Stimulated activated CD4-positive, alpha-beta T cell treated with anti-CD3 and anti-CD28 coated beads, Interleukin-1b, Interleukin-23, amount 100 ng/mL, for 1 hour (primary cell): ENCODE measurements at places on chromosomes 13 and 19.

GRCh38 chr13:111116856-111117255, 1.7 kb downstream of the ARHGEF7 start:
- DNase-seq = no peak

DNA sequence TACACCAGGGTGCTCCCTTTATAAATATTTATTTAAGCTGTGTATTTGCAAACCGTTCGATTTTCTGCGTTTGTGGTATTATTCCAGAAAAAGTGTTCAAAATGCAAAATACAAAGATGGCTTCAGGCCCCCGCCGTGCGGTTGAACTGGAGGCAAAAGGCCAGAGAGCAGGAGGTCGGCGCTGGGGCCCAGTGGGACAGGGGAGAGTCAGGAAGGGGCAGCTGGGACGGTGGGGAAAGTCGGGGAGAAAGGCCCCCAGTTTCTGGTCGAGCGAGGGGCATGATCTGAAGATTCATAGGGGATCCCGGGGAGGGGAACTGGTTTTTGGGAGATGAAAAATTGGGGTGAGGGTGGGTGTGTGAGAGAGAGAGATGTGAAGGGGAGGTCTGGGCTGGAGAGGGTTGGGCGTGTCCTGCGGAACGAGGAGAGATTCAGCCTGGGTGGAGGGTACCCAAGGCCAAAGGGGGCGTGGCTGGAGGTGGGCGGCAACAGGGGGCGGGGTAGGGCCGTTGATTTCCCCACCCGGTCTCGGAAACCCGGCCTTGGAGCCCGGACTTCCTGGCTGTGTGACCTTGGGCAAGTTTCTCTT, 678 bp downstream of the ISOC2 start:
- no peak for DNase-seq

- DNase-seq = no peak
Observed at GRCh38 chr19:38425810-38426466, at the start of gene RASGRP4. Gene RASGRP4 (minus strand): TSS chr19:38426219. CDS start chr19:38426091, 128 bp downstream.

DNA sequence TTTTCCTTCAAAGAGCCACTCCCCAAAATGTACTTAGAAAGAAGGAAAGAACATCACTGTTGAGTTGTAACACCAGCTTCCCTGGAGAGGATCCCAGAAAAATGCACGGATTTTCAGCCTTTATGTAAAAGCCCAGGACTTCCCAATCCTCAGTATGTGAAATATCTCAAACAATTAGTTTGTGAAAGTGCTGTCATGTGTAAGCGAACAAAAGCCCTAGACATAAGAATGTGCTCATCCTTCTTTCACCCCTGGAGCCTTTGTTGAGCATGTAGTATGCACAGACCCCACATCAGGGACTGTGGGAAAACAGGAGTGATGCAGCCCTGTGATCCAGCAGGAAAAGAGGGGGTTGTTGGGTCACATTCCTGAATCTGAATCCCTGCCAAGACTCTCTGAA, 441.4 kb upstream of the ZNF507 start:
- DNase-seq = no peak

DNA sequence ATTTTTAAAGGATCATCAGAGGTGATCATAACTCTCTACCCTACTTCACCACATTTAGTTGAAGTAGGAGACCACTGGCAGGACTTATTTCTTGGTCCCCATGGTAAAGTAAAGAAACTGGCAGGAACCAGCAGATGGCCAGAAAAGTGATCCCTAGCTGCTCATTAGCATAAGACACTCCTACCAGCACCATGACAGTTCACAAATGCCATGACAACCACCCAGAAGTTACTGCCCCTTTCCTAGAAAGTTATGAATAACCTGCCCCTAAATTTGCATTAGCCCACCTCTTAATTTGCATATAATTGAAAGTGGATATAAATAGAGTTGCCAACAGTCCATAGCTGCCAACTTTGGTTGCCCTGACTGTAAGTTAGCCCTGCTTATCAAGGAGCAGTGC, 18.4 kb upstream of the RUBCNL start:
- DNase-seq = no peak

GRCh38 chr19:34364830-34365462, at the start of gene GPI:
Gene GPI (plus strand): TSS chr19:34365196. CDS start chr19:34365267, 71 bp downstream.
- peak; percentile 20 for DNase-seq

GRCh38 chr13:110300090-110300815, 6.7 kb downstream of the COL4A1 start:
- DNase-seq = no peak

- no peak for DNase-seq
Observed at GRCh38 chr19:48509467-48510194, 2.0 kb downstream of the LMTK3 start.

DNA sequence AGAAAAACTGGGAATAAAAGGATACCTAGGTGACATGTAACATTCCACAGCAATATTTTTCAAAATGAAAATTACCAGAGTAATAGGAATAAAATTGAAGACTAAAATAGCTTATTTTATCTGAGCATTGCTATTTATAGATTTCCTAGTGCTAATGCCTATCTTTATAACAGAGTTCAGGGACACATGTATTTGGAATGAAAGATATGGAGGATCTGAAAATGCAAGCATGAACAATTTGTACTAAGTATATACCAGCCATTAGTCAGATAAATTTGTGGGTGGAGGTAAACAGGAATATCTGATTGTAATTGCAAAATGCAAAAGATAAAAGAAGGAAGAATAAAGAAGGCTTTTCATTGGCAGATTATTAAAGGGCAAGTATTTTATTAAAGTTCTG, 345.9 kb downstream of the GPC5 start:
- DNase-seq = no peak

DNA sequence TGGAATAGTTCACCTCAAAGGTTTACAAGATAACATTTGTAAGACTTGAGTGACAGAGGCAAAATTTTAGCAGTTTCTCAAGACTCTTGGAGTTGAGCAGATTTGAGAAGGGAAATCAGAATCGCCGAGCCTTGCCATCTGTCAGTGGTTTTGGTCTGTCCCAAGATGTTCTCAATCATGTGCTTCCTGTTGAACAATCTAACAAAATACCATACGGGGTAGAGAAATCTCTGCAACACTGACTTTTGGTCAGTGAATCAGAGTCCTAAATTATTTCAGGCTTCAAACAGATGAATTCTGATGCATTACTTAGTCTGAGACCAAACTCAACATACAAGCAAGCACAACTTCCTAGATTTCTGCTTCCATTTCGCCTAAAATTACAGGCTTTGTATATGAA, 3.8 kb downstream of the KCTD12 start:
- DNase-seq = no peak

DNA sequence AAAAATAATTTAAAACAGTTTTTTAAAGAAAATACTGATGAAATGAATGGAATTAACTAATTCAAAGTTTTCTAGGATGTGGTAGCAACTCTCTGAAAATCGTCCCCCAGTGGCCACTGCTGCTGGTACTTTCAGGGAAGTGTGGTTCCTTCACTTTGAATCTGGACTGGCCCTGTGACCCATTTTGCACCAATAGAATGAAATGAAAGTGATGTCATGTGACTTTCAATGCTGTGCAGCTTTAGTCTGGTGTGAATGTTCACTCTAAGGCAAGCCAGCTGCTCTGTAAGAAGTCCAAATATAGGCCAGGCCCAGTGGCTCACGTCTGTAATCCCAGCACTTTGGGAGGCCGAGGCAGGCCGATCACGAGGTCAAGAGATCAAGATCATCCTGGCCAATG, 26.4 kb upstream of the HNRNPA1L2 start:
- no peak for DNase-seq

GRCh38 chr13:33053397-33054066, 37.3 kb downstream of the KL start:
- no peak for DNase-seq

- DNase-seq = no peak
Observed at GRCh38 chr13:95201814-95202651, 99.2 kb downstream of the ABCC4 start.

DNA sequence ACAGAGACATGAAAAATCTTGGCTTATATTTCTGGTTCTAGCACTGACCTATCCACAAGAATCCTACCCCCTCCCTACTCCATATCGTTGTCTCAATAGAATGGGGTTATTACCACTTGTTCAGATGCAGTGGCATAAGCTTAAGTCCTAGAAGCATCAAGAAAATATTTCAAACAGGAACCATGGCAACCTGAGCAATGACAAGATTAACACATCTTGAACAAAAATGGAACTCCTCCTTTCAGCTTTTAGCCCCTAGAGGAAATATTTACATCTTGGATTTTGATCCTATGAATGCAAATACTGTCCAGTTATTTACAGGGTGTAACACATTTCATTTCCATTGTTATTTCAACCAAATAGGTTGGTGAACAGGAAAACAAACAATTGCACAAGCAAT, 46.1 kb upstream of the TSC22D1 start:
- DNase-seq = no peak
